ENCODE measurements at places on chromosomes 7 and 10.

- DNase-seq: peak; percentile 55
Observed at GRCh38 chr10:80202934-80203834, 2.2 kb downstream of the ANXA11 start.

- no peak for DNase-seq
Observed at GRCh38 chr10:1650542-1651269, 86.6 kb downstream of the ADARB2 start.

GRCh38 chr7:36149694-36150452 is 3.2 kb upstream of the EEPD1 start:
- DNase-seq: no peak

DNA sequence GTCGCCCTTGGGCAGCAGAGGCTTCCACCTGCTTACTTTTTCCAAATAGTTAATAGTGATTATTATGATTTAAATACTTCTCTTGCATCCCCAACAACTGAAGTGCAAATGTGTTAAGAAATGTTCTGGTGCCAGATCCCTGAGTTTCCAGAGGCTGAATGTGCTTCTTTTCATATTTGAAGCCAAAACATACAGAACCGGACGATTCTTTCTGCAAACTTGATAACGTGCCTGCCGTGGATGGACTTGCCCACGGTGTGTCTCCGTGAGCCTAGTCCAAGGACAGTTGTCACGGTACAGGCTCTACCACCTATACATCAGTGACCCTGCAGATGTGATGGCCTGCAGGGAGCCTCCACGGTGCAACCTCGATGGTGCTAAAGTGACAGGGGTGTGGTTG is 198.6 kb upstream of the LYZL2 start:
- no peak for DNase-seq

GRCh38 chr7:106575138-106575823 is 85.7 kb downstream of the CCDC71L start:
- DNase-seq: no peak

DNA sequence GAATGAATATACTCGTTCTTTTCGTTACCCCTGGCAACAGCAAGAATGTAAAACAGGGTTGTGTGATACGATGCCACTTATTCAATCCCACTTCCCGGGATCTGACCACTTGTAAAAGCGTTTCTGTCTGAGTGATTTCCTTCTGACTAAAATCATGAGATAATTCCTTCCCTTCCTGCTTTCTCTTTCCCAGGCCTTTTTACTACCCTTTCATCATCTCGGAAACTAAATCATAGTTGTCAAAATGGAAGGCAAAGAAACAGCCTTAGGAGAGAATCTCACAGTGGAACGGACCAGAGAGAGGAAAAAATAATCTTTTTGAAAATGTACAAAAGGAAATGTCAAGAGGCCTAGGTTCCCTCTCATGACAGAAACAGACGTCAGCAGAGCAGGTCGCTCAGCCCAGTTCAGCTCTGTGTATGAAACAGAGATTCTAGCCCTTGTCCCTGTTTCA is 29.8 kb downstream of the DIP2C start:
- peak; percentile 5 for DNase-seq

GRCh38 chr7:2896131-2896530 is 52.0 kb upstream of the GNA12 start:
- no peak for DNase-seq

- no peak for DNase-seq
Observed at GRCh38 chr7:152527610-152528032, 91.8 kb upstream of the KMT2C start.
